Transverse colon (tissue), 4 donors: ENCODE measurements at places on chromosomes 6 and 20. TPM values are rescaled to one million over a fixed set of nuclear protein-coding genes. Genes with fewer than 3 reads are reported as not detected.

Gene DAAM2
- 20.6 TPM for total RNA-seq

- H3K4me3 ChIP-seq: no peak overlapping the region
- peaks cover 75% of the 10 kb centered on the region for H3K27me3 ChIP-seq
- no peaks in the 10 kb centered on the region for H3K4me1 ChIP-seq
- H3K36me3 ChIP-seq: no peaks in the 10 kb centered on the region
- no peak for DNase-seq
Measured at GRCh38 chr6:27605401-27606342, 132.8 kb upstream of the ZNF184 start.

Gene HMGA1
- total RNA-seq: 67.6 TPM

GRCh38 chr6:142861711-142862110 lies 83.3 kb downstream of the HIVEP2 start:
- no peaks in the 10 kb centered on the region for H3K36me3 ChIP-seq
- no peaks in the 10 kb centered on the region for H3K4me1 ChIP-seq
- no peak overlapping the region for H3K4me3 ChIP-seq

GRCh38 chr6:38632490-38632889 lies 7.2 kb downstream of the BTBD9 start:
- H3K36me3 ChIP-seq: no peaks in the 10 kb centered on the region
- H3K4me3 ChIP-seq: no peak overlapping the region
- DNase-seq: no peak
- no peaks in the 10 kb centered on the region for H3K27me3 ChIP-seq

- H3K36me3 ChIP-seq: no peaks in the 10 kb centered on the region
- H3K4me3 ChIP-seq: no peak overlapping the region
- no peak for DNase-seq
- H3K27ac ChIP-seq: no peak overlapping the region
Measured at GRCh38 chr20:40895182-40895581, 133.4 kb upstream of the TOP1 start.

GRCh38 chr20:57647933-57648785 lies 27.9 kb upstream of the ZBP1 start:
- DNase-seq: no peak
- H3K4me1 ChIP-seq: no peaks in the 10 kb centered on the region
- no peak overlapping the region for H3K27ac ChIP-seq
- no peaks in the 10 kb centered on the region for H3K27me3 ChIP-seq

- H3K27me3 ChIP-seq: peaks cover 3% of the 10 kb centered on the region
- DNase-seq: no peak
- H3K4me3 ChIP-seq: no peak overlapping the region
- no peak overlapping the region for H3K27ac ChIP-seq
- H3K4me1 ChIP-seq: peaks cover 2% of the 10 kb centered on the region
Measured at GRCh38 chr20:64192406-64192805, 28.2 kb downstream of the MYT1 start.

- H3K4me3 ChIP-seq: no peak overlapping the region
- H3K27ac ChIP-seq: no peak overlapping the region
- DNase-seq: no peak
- H3K27me3 ChIP-seq: no peaks in the 10 kb centered on the region
- no peaks in the 10 kb centered on the region for H3K36me3 ChIP-seq
- H3K4me1 ChIP-seq: peaks cover 24% of the 10 kb centered on the region
Measured at GRCh38 chr6:15264902-15265761, 19.3 kb downstream of the JARID2 start.

Gene GFOD1
- 8.4 TPM for total RNA-seq

Gene PKIG
- total RNA-seq: 82.7 TPM

DNA sequence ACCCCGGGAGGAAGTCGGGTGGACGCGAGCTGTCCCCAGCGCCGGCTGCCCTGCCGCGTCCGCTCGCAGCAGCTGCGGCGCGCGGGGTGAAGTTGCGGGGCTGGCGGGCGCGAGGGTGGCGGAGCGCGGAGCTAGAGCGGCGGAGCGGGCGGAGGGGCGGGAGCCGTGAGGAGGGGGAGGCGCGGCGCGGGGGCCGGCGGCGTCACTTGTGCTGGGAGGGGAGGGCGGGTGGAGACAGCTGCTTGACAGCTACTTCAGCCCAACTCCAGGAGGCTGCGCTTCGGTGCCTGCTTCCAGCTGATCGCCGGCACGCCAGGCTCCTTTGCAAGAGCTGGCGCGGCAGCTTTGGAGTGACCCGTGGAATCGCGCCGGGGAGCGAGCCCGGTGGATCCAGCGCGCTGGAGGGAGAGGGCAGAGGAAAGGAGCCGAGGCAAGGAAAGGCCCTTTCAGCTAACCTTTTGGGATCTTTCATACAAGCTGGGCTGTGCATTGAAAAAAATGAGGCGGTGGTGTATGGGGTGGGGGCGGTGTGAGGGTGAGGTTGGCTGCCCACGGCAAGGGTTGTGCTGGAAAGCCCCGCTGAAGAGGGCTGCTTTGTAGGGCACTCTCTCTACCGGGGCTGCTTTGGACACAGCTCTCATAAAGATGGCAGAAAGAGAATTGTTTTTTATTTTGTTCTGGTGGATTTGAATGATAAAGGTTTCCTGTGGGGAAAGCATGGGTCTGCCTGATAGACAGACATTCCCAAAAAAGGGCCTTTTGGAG lies 24.6 kb downstream of the RIPOR2 start:
- H3K4me1 ChIP-seq: peaks cover 6% of the 10 kb centered on the region
- no peaks in the 10 kb centered on the region for H3K36me3 ChIP-seq
- peak overlapping the region; percentile 31 for H3K4me3 ChIP-seq
- H3K27me3 ChIP-seq: peaks cover 33% of the 10 kb centered on the region
- peak; percentile 31 for DNase-seq

Gene PDYN
- not detected for total RNA-seq

DNA sequence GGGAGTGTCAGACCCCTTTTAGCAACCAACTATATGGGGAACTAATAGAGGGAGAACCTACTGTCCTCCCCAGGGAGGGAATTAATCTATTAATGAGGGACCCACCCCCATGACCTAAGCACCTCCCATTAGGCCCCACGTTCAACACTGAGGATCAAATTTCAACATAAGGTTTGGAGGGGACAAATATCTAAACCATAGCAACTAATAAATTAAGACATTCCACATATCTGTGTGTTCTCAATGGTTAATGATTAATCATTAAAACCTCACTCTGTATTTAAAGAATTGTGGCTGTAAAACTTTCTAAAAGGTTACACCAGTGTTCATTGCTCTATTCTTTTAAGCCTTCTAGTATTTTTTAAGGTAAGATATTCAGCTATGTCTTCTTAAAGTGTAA lies 500.4 kb upstream of the SULF2 start:
- H3K27ac ChIP-seq: no peak overlapping the region
- H3K4me3 ChIP-seq: no peak overlapping the region
- H3K36me3 ChIP-seq: no peaks in the 10 kb centered on the region
- H3K27me3 ChIP-seq: no peaks in the 10 kb centered on the region

- no peaks in the 10 kb centered on the region for H3K36me3 ChIP-seq
- no peak for DNase-seq
- H3K27ac ChIP-seq: no peak overlapping the region
- H3K4me1 ChIP-seq: no peaks in the 10 kb centered on the region
Measured at GRCh38 chr20:58135441-58136148, 92.9 kb downstream of the ANKRD60 start.

DNA sequence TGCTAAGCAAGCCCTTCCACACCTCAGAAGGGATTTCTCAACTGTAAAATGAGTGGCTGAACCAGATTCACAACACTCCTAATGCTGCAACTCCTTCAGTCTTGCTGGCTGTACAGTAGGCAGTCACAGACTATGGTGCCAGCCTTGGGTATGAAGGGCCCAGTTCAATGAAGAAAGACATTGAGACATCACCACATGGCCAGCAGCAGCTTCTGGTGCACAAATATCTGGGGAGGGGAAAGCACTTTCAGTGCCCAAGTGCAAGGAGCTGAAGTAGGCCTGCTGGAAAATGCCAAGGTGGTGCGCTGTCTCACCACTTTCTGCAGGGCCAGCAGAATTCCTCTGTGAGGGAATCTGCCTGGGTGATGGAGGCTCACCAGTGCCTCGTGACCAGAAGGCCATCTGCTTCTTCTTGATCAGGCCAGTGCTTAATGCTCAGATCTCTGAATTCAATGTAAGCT lies 1.8 kb downstream of the PLA2G7 start:
- DNase-seq: no peak
- H3K4me3 ChIP-seq: no peak overlapping the region
- H3K4me1 ChIP-seq: peaks cover 15% of the 10 kb centered on the region

DNA sequence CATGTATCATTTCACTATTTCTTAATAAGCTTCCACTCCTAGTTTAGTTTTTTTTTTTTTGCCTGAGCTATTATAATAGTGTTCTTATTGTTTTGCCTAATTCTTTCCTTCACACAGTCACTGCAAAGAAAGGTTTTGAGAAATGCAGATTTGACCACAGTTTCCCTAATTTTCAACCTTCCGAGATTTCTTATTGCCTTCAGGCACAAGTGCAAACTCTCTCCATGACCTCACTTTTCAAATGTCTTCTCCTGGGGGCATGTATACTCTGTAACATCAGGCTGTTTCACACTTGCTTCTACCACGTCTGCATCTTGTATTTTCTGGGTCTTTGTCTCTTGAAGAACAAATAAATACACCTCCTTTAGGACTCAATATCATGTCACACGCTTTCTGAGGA lies 339.0 kb upstream of the CITED2 start:
- H3K27ac ChIP-seq: no peak overlapping the region
- no peaks in the 10 kb centered on the region for H3K27me3 ChIP-seq
- no peak for DNase-seq

Gene PGC
- not detected for total RNA-seq

GRCh38 chr6:84517741-84518530 lies 246.5 kb downstream of the TBX18 start:
- no peaks in the 10 kb centered on the region for H3K27me3 ChIP-seq
- H3K4me3 ChIP-seq: no peak overlapping the region
- H3K36me3 ChIP-seq: no peaks in the 10 kb centered on the region
- H3K4me1 ChIP-seq: no peaks in the 10 kb centered on the region

Gene PRPF6
- 55.3 TPM for total RNA-seq

Gene ATP9A
- total RNA-seq: 93.0 TPM

DNA sequence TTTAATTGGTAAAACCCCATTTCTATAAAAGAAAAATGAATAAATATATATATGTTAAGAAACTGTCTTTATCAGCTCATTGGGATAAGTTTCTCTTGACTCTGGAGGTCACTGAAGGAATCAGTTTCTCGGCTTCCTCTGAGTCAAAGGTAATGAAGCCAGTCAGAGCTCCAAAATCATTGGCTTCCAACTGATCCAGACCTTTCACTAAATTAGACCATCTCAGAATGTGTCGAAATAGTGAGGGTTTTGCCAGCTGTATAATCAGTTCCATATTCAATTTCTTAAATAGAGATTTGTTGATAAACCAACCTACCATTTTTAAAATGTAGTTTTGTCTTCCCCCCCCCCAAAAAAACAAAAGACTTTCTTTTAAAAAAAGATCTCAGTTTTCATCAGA lies 60.5 kb upstream of the SRSF6 start:
- H3K27ac ChIP-seq: no peak overlapping the region
- no peak for DNase-seq
- no peak overlapping the region for H3K4me3 ChIP-seq

Gene ACSS1
- total RNA-seq: 44.9 TPM

GRCh38 chr6:23334360-23334759 lies 765.0 kb downstream of the HDGFL1 start:
- no peak overlapping the region for H3K27ac ChIP-seq
- no peak overlapping the region for H3K4me3 ChIP-seq
- DNase-seq: no peak
- no peaks in the 10 kb centered on the region for H3K4me1 ChIP-seq
- no peaks in the 10 kb centered on the region for H3K36me3 ChIP-seq
- H3K27me3 ChIP-seq: no peaks in the 10 kb centered on the region

DNA sequence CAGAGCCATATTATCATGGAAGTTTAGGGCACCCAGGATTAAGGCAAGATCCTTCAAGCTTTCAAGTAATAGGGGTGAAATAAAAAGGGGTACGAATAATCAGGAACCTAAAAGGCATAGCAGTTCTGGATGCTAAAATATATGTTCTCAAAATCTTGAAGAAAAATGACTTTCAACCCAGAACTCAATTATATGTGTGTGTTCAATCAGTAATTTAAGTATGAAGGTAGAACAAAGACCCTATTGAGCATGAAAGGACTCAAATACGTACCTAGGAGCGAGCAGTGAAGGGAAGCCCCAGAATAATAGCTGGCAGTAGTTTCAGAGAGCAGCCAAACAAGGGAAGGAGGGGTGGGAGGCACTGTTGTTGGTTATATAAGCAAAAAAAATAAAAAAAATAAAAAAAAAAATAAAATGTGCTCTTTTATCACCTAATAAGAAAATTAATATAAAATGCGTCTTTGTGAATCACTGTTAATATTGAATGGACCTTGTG lies 45.4 kb downstream of the MYO6 start:
- DNase-seq: no peak
- H3K27me3 ChIP-seq: no peaks in the 10 kb centered on the region
- no peaks in the 10 kb centered on the region for H3K36me3 ChIP-seq
- H3K4me3 ChIP-seq: no peak overlapping the region

DNA sequence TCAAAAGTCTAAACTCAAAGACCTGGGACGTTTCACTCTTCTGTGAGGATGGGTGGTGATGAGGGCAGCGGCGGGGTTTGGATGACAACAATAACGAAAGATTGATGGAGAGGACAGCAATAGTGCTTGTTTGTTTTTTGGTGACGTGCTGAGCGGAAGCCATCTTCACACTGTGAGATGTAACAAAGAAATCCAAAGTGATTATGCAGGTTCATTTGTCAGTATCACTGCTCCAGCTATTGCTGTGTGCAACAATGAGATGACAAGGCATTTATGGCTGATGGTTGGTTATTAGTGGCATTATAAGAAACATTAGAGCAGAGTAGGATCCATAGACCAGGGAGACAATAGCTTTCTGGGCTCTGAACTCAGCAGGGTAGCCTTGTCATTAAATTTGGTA lies 306.7 kb downstream of the RNF144B start:
- no peak overlapping the region for H3K27ac ChIP-seq
- no peak overlapping the region for H3K4me3 ChIP-seq
- no peaks in the 10 kb centered on the region for H3K4me1 ChIP-seq
- no peaks in the 10 kb centered on the region for H3K27me3 ChIP-seq
- DNase-seq: no peak
- no peaks in the 10 kb centered on the region for H3K36me3 ChIP-seq

GRCh38 chr6:108287373-108287772 lies 7.5 kb upstream of the AFG1L start:
- no peak for DNase-seq
- no peak overlapping the region for H3K4me3 ChIP-seq
- no peak overlapping the region for H3K27ac ChIP-seq

- H3K4me1 ChIP-seq: peaks cover 13% of the 10 kb centered on the region
- DNase-seq: no peak
- H3K36me3 ChIP-seq: no peaks in the 10 kb centered on the region
- H3K27ac ChIP-seq: no peak overlapping the region
Measured at GRCh38 chr20:20535051-20535450, 167.1 kb downstream of the INSM1 start.

DNA sequence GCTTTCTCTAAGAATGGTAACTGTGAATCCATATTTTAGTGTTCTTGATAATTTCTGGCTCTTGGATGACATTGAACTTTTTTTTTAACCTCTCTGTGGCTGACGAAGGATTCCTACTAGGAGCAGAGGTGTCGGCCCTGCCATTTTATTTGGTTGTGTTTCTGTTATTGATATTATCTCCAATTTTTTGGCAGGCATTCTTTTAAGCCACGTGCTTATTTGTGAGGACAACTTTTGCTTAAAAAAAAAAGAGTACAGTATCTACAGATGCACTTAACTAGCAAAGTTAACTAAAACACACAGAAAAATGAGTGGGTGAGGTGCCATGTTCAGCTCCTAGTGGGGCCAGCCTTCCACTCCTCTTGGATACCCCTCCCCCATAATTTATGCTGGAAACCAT lies 1.1 kb downstream of the FANCE start:
- no peak for DNase-seq
- H3K36me3 ChIP-seq: no peaks in the 10 kb centered on the region
- H3K27ac ChIP-seq: no peak overlapping the region
- no peaks in the 10 kb centered on the region for H3K27me3 ChIP-seq
- H3K4me1 ChIP-seq: peaks cover 13% of the 10 kb centered on the region
